ENCODE measurements at places on chromosomes 6 and 20.

- DNase-seq: no peak
Measured at GRCh38 chr20:18718129-18718528, 95.5 kb upstream of the SCP2D1 start.

DNA sequence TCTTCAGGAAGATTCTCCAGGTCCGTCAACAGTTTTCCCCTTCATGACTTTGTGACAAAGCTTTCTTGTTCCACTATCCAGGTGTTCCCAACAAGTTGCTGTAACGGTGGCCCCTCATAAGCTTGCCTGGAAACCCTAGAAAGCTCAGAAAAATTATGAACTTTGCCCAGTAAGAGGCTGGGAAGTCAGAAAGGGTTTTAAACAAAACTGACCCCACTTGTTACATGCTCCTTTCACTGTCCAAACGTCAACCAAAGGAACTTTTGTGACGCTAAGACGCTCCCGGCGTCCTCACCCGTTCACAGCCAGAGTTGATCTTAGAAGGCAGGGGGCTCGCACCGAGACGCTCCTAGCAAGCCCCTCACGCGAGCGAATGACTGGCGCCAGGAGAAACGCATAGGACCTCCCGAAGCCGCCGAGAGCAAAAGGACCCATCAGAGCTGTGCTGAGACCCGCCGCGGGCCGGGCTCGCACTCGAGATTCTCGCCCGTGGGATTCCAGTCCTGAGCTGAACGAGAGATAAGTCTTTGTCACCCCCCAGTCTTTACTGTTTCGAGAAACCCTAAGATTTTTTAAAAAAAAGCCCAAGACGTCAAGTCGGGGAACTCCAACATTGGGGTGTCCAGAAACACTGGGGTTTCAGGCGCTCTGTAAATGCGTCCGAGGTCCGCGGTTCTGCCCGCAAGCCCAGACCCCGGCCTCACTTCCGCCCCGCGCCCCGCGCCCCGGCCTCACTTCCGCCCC lies 544 bp upstream of the ACAT2 start:
- no peak for DNase-seq

DNA sequence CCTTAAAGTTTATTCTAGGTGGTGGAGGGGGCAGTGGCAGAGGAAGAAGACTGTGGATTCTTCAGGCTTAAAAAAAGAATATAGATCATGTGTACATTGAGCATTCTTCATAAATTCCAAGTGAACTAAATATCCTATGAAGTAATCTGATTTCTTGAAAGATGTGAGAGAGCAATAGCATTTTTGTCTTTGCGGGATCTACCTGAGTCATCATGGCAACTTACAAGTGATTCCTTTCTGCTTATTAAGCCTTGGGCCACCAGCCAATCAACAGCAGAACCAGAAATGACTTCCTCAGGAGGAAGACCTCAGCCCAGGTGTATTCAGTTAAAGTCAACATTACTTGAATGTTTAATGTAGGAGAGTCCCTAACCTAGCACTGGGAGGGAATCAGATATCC lies 756.9 kb downstream of the TFAP2A start:
- no peak for DNase-seq

DNA sequence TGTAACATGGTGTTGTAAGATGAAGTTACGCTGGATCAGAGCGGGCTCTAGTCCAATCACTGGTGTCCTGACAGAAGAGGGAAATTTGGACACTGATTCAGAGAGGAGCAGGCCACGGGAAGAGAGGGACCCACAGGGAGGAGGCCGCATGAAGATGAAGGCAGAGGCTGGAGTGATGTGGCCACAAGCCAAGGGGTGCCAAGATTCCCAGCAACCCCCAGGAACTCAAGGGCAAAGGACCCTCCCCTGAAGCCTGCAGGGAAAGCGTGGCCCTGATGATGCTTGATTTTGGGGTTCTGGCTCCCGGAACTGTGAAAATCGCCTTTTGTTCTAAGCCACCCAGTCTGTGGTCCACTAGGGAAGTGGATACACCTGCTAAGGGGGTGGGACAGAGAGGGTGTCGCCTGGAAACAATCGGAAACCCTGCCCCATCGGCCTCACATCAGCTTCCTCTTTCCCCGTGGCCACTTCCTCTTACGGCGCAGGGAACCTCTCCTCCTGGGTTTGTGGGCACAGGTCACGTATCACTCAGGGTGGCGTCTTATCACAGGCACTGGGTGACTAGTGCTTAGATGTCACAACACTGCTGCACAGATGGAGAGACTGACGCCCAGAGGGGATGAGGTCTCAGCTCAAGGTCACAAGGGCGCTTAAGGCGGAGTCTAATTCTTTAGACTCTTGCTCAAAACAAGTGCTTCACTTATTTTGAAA lies 58.0 kb downstream of the SULF2 start:
- peak; percentile 32 for DNase-seq

DNA sequence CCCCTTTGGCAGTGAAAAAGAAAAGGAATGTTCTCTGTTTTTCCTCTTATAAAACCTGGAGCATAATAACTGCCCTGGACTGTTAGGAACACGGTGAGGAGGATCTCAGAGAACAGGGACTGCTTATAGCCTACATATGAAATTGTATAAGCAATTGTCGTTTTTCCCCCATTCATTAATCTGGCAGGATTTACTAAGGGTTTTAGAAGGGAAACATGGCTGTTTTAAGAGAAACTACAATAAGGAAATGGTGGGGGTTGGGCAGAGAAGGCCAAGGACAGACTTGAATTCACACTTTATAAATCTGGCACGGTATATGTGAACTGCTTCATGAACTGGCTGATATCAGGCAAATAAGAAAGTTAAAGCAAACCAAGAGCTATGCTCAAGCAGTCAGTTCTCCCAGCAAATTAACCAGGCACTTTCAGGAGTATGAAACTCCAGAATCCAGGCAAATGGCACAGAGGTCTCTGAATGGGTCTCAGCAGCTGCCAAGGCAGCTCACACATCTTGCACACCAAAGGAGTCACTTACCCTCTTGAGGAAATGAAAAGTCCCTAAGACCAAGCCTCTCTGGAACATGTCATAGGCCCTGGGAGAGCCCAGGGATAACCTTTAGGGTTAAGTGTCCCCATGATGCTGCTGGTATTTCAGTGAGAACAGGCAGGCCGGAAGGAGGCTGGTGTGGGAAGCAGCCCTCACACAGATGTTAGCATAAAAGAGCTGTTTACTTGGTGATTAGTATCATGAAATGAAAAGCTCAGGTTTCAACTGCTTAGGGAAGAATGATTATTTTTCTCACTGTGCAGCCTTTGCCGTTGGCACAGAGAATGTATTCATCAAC lies 260.5 kb upstream of the MARCKS start:
- DNase-seq: no peak

GRCh38 chr20:36565520-36565919 lies 7.9 kb upstream of the TGIF2 start:
- DNase-seq: no peak

Data from stimulated activated CD8-positive, alpha-beta memory T cell treated with anti-CD3 and anti-CD28 coated beads, Interleukin-7, amount 100 ng/mL, for 24 hours (primary cell).